ENCODE measurements at places on chromosomes 3 and 15.

DNA sequence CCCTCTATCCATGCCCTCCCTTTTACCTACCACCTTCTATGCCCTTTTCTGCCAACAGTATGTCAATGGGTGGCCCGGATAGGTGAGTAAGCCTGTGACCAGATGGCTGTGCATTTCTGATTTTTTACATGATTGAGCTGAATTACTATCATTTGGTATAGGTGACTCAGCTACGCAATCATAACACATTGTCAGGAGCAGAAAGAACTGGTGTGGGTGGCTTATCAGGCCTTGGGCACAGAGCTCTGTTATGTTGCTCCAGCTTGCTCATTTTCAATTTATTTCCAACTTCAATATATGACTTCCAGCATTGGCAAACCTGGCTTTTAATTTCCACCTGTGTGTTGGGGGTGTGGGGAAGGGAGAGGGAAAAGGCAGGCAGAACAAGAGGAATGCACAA is 86.6 kb upstream of the AGBL1 start:
- DNase-seq = no peak

GRCh38 chr3:46915297-46915822 is 37.8 kb downstream of the PTH1R start:
- DNase-seq = no peak

DNA sequence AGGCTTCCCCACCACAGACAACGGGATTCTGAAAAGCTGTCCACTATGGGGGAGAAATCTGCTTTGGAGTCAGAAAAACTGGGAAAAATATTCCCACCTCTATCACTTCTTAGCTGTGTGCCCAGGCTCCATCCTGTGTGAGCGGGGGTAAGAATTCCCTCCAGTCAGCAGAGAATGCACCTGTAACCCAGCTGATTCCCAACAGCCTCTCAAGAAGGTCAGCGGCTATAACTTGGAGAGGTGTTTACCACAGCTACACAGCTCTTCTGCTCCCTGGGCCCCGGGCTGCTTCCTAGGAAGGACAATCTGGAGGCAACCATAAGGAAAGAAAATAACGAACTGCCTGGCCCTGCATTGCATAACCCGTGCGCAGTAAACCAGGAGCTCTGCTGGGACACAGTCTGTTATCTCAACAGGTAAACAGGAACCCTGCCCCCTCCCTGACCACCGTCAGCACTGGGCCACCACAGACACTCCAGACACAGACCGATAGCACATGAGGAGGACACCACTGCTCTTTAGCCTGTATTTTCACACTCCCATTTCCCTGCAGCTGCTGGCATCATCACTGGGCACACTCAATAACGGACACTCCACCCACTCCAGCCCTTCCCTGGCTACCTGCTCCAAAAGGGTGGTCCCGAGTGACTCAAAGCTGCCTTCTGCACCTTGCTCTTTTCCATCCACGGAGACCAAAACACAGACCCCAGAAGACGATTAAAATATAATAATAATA is 2.1 kb downstream of the RAB43 start:
- peak; percentile 19 for DNase-seq

- DNase-seq = peak; percentile 94
Observed at GRCh38 chr3:138594150-138594934, at the start of gene CEP70. Gene CEP70 (minus strand): TSS chr3:138594260. CDS start chr3:138572927, 21,333 bp downstream.

GRCh38 chr3:59116233-59116537 is 66.4 kb upstream of the CFAP20DC start:
- no peak for DNase-seq

DNA sequence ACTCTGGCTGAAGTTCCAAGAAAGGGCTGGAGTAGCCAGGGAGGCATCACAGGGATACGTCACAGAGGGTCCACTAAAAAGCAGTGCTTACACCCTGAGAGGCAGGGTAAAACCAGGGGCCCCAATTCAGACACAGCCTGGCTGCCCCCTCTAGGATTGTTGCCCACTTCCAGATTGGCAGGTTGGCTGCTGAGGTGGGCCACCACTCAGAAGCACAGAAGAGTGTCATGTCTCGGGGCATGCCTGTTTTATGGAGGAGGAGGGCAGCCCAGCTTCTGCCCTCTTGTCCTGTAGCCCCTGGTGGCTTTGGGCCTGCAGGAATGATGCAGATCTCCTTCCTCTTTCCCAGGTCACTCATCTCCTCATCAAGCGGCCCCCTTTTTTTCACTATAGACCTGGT is 24.0 kb downstream of the NOX5 start:
- DNase-seq = no peak

GRCh38 chr3:148748283-148748682 is 50.6 kb downstream of the AGTR1 start:
- no peak for DNase-seq

DNA sequence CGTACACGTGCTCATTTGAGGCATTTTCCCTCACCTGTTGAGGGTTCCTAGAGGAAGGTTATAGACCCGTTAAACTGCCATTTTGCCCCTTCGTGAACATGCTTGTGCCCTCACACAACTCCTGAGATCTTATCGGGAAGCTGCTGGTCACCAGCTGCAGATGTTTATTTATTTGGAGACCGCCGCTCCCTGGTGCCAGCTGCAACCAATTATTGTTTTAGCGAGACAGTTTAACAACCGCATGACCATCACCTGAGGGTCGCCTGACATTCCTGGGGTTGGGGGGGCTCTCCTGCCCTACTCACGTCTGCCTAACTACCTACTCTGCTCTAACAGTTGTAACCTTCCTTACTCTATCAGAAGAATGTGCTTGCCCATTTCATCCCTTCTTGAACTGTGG is 292.5 kb downstream of the MCTP2 start:
- DNase-seq = no peak

- DNase-seq = no peak
Observed at GRCh38 chr3:63862804-63863149, 828 bp downstream of the THOC7 start.

DNA sequence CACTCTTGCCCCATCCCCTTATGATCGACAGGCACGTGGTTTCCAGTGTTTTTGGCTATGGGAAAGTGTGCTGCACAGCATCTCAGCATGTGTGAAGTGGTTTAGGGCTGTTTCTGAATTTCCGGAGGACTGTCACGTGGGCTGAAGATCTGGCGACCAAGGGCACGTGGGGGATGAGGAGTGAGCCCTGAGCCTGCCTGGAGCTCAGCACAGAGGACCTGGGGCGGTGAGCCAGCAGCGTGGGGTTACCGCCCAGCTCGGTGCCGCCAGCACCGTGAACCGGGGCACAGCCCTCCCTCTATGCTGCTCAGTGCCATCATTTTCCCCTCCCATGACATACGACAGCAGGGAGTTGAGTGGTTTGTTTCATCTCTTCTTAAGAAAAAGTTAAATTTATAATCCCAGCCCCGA is 150.2 kb downstream of the DNAJB8 start:
- peak; percentile 79 for DNase-seq

DNA sequence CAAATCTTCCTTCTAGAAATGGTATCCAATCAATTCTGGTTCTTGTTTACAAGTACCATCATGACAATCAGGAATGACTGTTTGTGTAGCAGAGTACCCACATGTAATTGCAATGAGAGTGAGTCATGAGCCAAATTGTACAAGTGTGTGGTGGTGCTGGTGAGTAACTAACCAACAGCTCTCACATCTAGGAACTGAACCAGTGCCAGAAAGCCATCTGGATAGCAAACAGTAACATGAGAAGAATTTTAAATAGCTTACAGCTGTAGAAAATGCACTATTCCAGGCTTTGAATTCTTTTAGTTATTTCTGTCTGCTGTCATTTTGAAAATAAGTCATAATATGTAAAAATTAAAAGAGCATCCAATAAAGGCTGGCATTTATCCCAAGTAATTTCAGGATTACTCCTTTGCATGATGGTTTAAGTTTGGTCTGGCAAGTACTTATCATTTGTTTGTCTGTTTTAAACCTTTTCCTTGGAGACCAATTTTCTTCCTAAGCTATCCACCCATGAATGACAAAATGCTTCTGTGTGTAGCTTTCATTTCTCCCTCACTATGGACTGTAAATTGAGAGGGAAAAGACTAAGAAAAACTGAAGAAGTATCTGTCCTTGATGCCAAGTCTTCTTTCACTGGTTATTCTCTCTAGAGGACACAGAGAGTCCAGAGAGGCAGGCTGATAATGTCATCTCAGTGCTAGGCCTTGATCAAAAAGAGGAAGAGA is 60.0 kb downstream of the PIK3CB start:
- no peak for DNase-seq

DNA sequence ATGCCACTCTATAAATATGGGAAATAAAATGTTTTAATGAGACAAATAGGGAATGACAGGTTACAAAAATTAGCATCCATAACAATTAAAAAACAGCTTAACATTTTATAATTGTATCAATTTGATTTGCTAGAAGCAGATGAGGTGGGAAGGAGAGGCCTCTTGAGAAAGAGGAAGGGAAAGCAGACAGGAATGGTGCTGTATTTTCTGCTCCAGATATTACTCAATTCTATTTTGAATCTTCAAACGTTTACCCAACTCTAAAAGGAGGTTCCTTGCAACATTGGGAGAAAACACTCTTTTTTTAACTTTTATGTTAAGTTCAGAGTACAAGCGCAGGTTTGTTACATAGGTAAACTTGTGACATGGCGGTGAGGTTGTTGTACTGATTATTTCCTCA is 44.9 kb upstream of the ALDH1A3 start:
- DNase-seq = no peak

- DNase-seq = no peak
Observed at GRCh38 chr3:123089611-123090331, 22.9 kb downstream of the PDIA5 start.

DNA sequence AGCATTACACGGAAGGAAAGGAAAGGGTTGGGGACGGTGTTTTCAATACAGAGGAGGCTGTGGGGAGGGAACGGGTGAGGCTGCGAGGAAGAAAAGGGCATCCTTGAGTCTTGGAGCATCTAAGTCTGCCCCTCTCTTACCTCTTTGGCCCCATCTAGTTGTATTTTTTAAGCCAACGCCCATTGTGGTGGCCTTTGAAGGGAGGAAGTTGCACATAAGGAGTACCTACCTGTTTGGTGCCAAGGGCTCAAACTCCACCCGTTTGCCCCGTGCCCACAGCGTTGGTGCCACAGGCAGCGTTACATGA is 146.1 kb upstream of the UMPS start:
- DNase-seq = peak; percentile 45

DNA sequence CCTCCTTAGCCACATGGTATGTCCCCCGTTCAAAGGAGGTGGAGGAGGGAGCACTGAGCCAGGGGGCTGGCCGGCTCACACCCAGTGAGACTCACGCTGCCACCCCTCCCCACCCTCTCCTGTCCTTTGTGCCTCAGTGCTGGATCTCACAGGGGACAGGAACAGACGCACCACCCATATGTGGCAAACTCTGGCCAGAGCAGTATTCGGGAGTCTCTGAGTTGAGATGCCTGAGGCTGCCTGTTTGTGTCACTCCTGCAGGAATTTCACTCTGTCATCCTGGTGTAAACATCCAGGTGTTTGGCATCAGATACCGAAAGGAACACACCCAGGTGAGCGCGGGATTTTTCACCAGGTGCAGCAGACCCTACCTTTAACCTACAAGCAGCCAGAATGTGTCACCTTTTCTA is 25.7 kb downstream of the RGMA start:
- no peak for DNase-seq
